ENCODE measurements at places on chromosomes 1 and 21. TPM values are rescaled to one million over a fixed set of nuclear protein-coding genes. Genes with fewer than 3 reads are reported as not detected.

- H3K27me3 ChIP-seq, result no peaks in the 10 kb centered on the region
- no peak overlapping the region for H3K4me3 ChIP-seq
- no peaks in the 10 kb centered on the region for H3K4me1 ChIP-seq
Observed at GRCh38 chr1:188269956-188270355, 1441.2 kb downstream of the PLA2G4A start.

DNA sequence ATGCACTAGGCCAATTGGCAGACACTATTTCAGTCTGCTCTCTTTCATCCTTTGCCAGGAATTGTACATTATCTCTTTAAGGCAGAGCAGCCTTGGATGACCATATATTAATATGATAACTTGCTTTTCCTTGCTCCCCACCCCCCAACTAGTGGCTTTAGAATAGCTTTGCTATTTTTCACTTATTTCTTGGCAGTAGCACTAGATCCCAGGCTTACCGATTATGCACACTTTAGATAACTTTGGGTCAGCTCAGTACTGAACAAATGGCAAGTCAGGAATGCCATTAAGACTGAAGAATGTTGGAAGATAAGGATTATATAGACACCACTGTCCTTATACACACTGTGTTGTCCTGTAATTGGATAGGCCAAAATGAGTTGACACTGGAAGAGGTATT, 146.4 kb downstream of the FGGY start:
- no peak for DNase-seq
- no peak overlapping the region for H3K27ac ChIP-seq
- H3K4me3 ChIP-seq, result no peak overlapping the region

GRCh38 chr1:202709276-202710041, 795 bp downstream of the SYT2 start:
- H3K4me1 ChIP-seq, result peaks cover 13% of the 10 kb centered on the region
- no peaks in the 10 kb centered on the region for H3K36me3 ChIP-seq
- no peak overlapping the region for H3K27ac ChIP-seq
- no peaks in the 10 kb centered on the region for H3K27me3 ChIP-seq
- H3K4me3 ChIP-seq, result peak overlapping the region; percentile 76

GRCh38 chr1:201709564-201710295, 119.2 kb upstream of the IPO9 start:
- H3K4me3 ChIP-seq, result no peak overlapping the region
- no peaks in the 10 kb centered on the region for H3K36me3 ChIP-seq
- H3K27ac ChIP-seq, result no peak overlapping the region
- no peaks in the 10 kb centered on the region for H3K27me3 ChIP-seq

- H3K4me3 ChIP-seq, result peak within 1 kb of the TSS; percentile 88
- H3K27ac ChIP-seq, result peak within 1 kb of the TSS; percentile 84
- peaks cover 4% of the 10 kb centered on the region for H3K4me1 ChIP-seq
- no peaks in the 10 kb centered on the region for H3K27me3 ChIP-seq
- H3K36me3 ChIP-seq, result no peaks in the 10 kb centered on the region
- DNase-seq, result peak; percentile 73
Observed at GRCh38 chr21:25638660-25639550, at the start of gene JAM2. JAM2 (plus strand) TSS chr21:25639258; CDS start chr21:25639822, 564 bp downstream.

DNA sequence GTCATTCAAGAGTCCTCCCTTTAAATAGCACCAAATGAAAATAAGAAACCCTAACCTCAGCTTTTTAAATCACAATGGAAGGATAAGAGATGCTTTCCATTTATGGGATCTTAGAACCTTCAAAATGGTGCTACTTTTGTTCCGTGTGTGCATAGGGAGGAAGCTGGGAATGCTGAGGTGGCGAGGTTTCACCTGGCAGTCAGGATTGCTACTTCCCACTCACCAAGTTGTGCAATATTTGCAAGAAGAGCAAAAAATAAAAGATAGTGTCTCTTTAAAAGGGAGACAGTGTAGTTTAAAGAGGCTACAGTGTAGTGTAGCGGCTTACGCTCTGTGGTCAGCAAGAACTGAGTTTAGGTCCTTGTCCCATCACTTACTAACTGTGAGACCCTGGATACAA, 392.4 kb upstream of the ST6GALNAC5 start:
- no peak for DNase-seq
- no peaks in the 10 kb centered on the region for H3K36me3 ChIP-seq
- no peaks in the 10 kb centered on the region for H3K27me3 ChIP-seq
- no peak overlapping the region for H3K4me3 ChIP-seq
- no peak overlapping the region for H3K27ac ChIP-seq
- no peaks in the 10 kb centered on the region for H3K4me1 ChIP-seq

DNA sequence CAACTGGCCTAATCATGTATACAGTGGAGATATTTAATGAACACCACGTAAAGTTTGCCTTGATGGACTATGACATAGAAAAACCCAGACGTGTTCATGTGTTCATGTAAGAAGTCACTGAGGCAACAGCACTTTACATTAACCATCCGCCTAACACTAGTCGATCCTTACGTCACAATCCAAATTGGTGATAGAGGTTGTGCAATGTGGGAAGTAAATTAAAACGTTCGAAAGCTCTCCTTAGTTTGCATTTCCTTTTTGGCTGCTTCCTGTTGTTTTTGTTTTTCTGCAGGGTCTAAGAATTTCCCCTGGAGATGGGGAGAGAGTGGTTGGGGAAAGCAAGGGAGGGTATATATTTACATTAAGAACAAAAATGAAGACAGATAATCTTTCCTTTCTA, 587.5 kb upstream of the ADGRL2 start:
- H3K27me3 ChIP-seq, result no peaks in the 10 kb centered on the region
- H3K4me1 ChIP-seq, result peaks cover 5% of the 10 kb centered on the region
- DNase-seq, result no peak
- H3K4me3 ChIP-seq, result no peak overlapping the region
- H3K36me3 ChIP-seq, result no peaks in the 10 kb centered on the region
- no peak overlapping the region for H3K27ac ChIP-seq

GRCh38 chr1:214473862-214474261, 77.5 kb downstream of the PTPN14 start:
- H3K27ac ChIP-seq, result no peak overlapping the region
- H3K4me1 ChIP-seq, result peaks cover 17% of the 10 kb centered on the region
- H3K36me3 ChIP-seq, result no peaks in the 10 kb centered on the region
- H3K4me3 ChIP-seq, result no peak overlapping the region

GRCh38 chr1:1406101-1406820, 832 bp downstream of the MRPL20 start:
- H3K27me3 ChIP-seq, result no peaks in the 10 kb centered on the region
- H3K36me3 ChIP-seq, result no peaks in the 10 kb centered on the region
- H3K4me3 ChIP-seq, result peak overlapping the region; percentile 98
- peak overlapping the region; percentile 74 for H3K27ac ChIP-seq

DNA sequence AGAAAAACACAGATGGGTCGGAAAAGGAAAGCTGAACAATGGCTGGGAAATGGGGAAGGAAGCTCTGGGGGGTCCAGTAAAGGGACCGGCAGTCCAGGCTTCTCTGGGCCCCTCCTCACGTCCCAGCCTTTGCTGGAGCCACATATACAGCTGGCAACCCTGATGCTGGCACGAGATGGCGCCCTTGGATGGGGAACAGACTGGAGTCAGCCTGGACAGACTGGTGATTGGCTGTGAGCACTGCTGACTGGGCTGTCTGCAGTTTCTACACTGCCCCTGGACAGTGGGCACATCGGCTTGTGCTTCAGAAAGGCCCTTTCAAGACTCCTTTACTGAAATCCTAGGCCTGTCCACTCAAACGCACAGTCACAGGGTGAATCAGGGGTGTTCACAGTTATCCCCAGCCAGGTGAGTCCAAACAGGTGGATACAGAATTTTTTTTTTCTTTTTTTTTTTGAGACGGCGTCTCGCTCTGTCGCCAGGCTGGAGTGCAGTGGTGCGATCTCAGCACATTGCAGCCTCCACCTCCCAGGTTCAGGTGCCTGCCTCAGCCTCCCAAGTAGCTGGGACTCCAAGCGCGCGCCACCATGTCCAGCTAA, 31.1 kb upstream of the ZBTB40 start:
- H3K4me1 ChIP-seq, result no peaks in the 10 kb centered on the region
- H3K4me3 ChIP-seq, result no peak overlapping the region
- no peaks in the 10 kb centered on the region for H3K27me3 ChIP-seq
- H3K27ac ChIP-seq, result no peak overlapping the region
- DNase-seq, result peak; percentile 91

DNA sequence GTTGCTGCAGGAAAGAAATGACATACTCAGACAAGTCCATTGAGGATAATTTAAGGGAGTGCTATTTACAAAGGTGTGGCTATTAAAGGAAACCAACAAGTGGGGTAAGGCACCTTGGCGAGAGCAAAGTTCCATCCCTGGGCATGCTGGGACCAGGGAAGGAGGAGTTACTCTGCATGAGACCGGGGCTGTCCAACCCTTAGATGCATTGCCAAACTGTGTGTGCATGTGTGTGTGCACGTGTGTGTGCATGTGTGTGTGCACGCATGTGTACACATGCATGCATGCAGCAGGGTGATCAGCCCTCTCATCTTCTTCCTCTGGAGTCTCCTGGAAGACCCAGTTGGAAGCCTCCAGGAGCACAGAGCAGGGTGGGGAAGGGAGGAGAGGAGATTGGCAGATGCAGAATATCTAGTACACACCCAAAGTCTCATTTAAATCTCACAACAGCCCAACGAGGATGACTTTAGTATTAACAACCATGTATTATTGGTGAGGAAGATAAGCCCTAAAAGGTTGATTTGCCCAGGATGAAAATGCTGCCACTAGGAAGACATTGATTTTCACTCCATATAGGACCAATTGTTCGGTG, 72.2 kb upstream of the CD34 start:
- no peaks in the 10 kb centered on the region for H3K27me3 ChIP-seq
- H3K36me3 ChIP-seq, result no peaks in the 10 kb centered on the region
- H3K27ac ChIP-seq, result no peak overlapping the region
- no peaks in the 10 kb centered on the region for H3K4me1 ChIP-seq
- DNase-seq, result no peak

- H3K27ac ChIP-seq, result no peak overlapping the region
- no peak overlapping the region for H3K4me3 ChIP-seq
- no peaks in the 10 kb centered on the region for H3K36me3 ChIP-seq
- DNase-seq, result no peak
- H3K27me3 ChIP-seq, result no peaks in the 10 kb centered on the region
Observed at GRCh38 chr1:99635664-99636063, 10.2 kb upstream of the PALMD start.

DNA sequence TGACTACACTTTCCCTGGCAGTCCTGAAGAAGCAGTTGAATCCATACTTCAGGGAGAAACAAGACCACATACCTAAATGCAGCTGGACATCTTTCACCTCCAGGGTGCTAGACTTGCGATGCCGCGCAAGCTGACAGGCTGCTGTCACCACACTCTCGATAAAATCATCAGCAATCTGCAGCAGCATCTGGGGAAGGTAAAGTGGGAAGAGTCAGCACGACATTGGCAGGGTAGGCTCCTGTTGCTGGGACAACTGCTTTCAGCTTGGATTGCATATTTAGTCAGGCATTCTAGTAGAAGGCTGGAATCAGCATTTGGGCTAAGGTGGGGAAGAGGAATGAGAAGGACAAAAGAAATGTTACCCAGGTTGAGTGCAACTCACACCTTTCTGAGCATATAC, 21.1 kb downstream of the RAB42 start:
- no peaks in the 10 kb centered on the region for H3K4me1 ChIP-seq
- DNase-seq, result no peak
- no peaks in the 10 kb centered on the region for H3K27me3 ChIP-seq
- no peak overlapping the region for H3K27ac ChIP-seq
- H3K36me3 ChIP-seq, result no peaks in the 10 kb centered on the region
- no peak overlapping the region for H3K4me3 ChIP-seq

The PDPN gene
- 6.5 TPM for total RNA-seq

The SHE gene
- total RNA-seq, result 57.9 TPM

The GBP2 gene
- total RNA-seq, result 41.3 TPM

The KRTAP13-2 gene
- total RNA-seq, result not detected

All from testis (tissue), 5 donors.